A549 treated with dexamethasone at 1 μM for 4 hours (cell line): ENCODE measurements at places on chromosomes 5 and 9. TPM values are rescaled to one million over a fixed set of nuclear protein-coding genes. Genes with fewer than 3 reads are reported as not detected.

Gene LCNL1
- 0.03 to 0.31 TPM (median 0.18 TPM) in 5 replicates for total RNA-seq

Gene PFN3
- total RNA-seq: not detected in 5 replicates

Gene FOXD4
- total RNA-seq: 0.20 to 0.66 TPM (median 0.34 TPM) in 5 replicates

Gene DMAC1
- 50.4 to 62.8 TPM (median 56.5 TPM) in 5 replicates for total RNA-seq

Gene PTGS1
- total RNA-seq: 1.4 to 2.3 TPM (median 1.8 TPM) in 5 replicates

Gene PAEP
- 0.14 to 0.45 TPM (median 0.36 TPM) in 5 replicates for total RNA-seq

Gene CDC20B
- total RNA-seq: 0.06 to 0.09 TPM (median 0.08 TPM) in 5 replicates

Gene TAF11L7
- total RNA-seq: not detected in 5 replicates

Gene LRRTM2
- not detected in 5 replicates for total RNA-seq

Gene TXNDC8
- total RNA-seq: not detected in 5 replicates

Gene WWC1
- total RNA-seq: 69.1 to 91.1 TPM (median 80.7 TPM) in 5 replicates

Gene RGS7BP
- not detected in 5 replicates for total RNA-seq

Gene C5
- total RNA-seq: 10.4 to 17.6 TPM (median 13.5 TPM) in 5 replicates

Gene FKTN
- total RNA-seq: 6.2 to 9.2 TPM (median 8.3 TPM) in 5 replicates

Gene FAM200C
- 1.2 to 1.7 TPM (median 1.6 TPM) in 5 replicates for total RNA-seq

Gene RBM27
- 11.1 to 16.7 TPM (median 12.4 TPM) in 5 replicates for total RNA-seq

Gene CDH9
- total RNA-seq: not detected in 5 replicates

Gene NNT
- total RNA-seq: 10.7 to 15.2 TPM (median 13.2 TPM) in 5 replicates

Gene GPR21
- total RNA-seq: not detected in 5 replicates

Gene AGXT2
- not detected in 5 replicates for total RNA-seq

Gene SERF1B
- 67.5 to 94.1 TPM (median 72.3 TPM) in 5 replicates for total RNA-seq

Gene ITGA2
- 8.5 to 13.9 TPM (median 11.3 TPM) in 5 replicates for total RNA-seq

Gene CER1
- total RNA-seq: not detected in 5 replicates

Gene SEC61B
- 295 to 331 TPM (median 298 TPM) in 5 replicates for total RNA-seq

Gene LHX6
- 2.9 to 3.7 TPM (median 3.2 TPM) in 5 replicates for total RNA-seq

Gene AGTPBP1
- total RNA-seq: 8.3 to 11.6 TPM (median 9.7 TPM) in 5 replicates

Gene DND1
- 0.37 to 0.72 TPM (median 0.49 TPM) in 5 replicates for total RNA-seq

Gene SPINK7
- not detected in 5 replicates for total RNA-seq

Gene ITK
- total RNA-seq: 0.07 to 0.43 TPM (median 0.37 TPM) in 5 replicates

Gene NMRK1
- 4.2 to 5.6 TPM (median 5.2 TPM) in 5 replicates for total RNA-seq

Gene BOD1
- total RNA-seq: 62.3 to 74.6 TPM (median 71.7 TPM) in 5 replicates

Gene PCDHB15
- 0.05 to 0.16 TPM (median 0.05 TPM) in 5 replicates for total RNA-seq

Gene OBP2B
- total RNA-seq: not detected in 5 replicates

Gene TMEM252
- not detected in 5 replicates for total RNA-seq

Gene MAMDC2
- total RNA-seq: 0.20 to 0.34 TPM (median 0.27 TPM) in 5 replicates

Gene LRRC19
- total RNA-seq: not detected in 5 replicates

Gene PPIC
- 17.1 to 19.1 TPM (median 18.4 TPM) in 5 replicates for total RNA-seq

Gene FOXD4L5
- 0.04 to 0.05 TPM (median 0.05 TPM) in 3 of 5 replicates, not detected in the others for total RNA-seq

Gene ADAMTS16
- 1.3 to 1.5 TPM (median 1.4 TPM) in 5 replicates for total RNA-seq

Gene PLAC8L1
- total RNA-seq: 0.21 to 0.38 TPM (median 0.27 TPM) in 3 of 5 replicates, not detected in the others

Gene KCNV2
- total RNA-seq: not detected in 5 replicates

Gene SLC4A9
- 0.04 TPM in 1 of 5 replicates, not detected in the others for total RNA-seq

Gene NUTM2F
- not detected in 5 replicates for total RNA-seq

Gene F2RL2
- total RNA-seq: 3.3 to 4.7 TPM (median 4.2 TPM) in 5 replicates

Gene PRLR
- total RNA-seq: 0.02 to 0.14 TPM (median 0.08 TPM) in 5 replicates

Gene ANKRD20A1
- 0.77 to 1.8 TPM (median 1.5 TPM) in 5 replicates for total RNA-seq

Gene RBM22
- total RNA-seq: 45.7 to 53.3 TPM (median 50.9 TPM) in 5 replicates

Gene AMBP
- total RNA-seq: 6.0 to 8.7 TPM (median 6.3 TPM) in 5 replicates

Gene CLIC3
- total RNA-seq: 3.3 to 6.7 TPM (median 5.0 TPM) in 5 replicates

Gene GDF9
- total RNA-seq: 0.08 to 0.25 TPM (median 0.19 TPM) in 5 replicates

Gene LEAP2
- total RNA-seq: 0.48 to 0.98 TPM (median 0.75 TPM) in 5 replicates

Gene C5orf46
- not detected in 5 replicates for total RNA-seq

Gene DAB2
- 6.8 to 9.3 TPM (median 7.1 TPM) in 5 replicates for total RNA-seq

Gene KCNN2
- total RNA-seq: 0.09 to 0.16 TPM (median 0.12 TPM) in 5 replicates

Gene KIF4B
- 0.01 to 0.02 TPM in 2 of 5 replicates, not detected in the others for total RNA-seq

Gene GGTA1
- not detected in 5 replicates for total RNA-seq
